ENCODE measurements at places on chromosomes 2 and 18.

- DNase-seq = no peak
These were observed 52.4 kb downstream of the ADI1 start for GRCh38 chr2:3466966-3467365.

DNA sequence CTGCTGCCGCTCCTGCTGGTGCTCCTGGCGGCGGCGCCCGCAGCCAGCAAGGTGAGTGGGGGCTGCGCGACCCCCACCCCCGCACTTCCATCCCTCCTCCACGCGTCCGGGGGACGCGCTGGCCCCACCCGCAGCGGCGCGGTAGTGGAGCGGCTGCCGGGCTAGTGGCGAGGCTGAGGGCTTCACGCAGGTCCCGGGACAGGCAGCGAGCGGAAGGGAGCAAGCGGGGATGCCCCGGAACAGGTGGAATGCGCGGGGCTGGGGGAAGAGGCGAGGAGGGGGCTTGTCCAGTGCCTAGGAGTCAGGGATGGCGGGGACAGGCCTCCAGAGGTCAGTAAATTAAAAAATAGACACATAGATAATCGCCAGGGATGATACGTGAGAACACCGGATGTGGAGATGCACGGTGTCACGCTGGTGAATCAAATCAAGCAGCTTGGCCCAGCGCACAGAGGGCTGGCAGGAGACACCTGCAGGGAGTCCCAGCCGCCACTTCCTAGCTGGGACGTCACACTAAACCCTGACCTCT is 403 bp downstream of the COL4A3 start:
- no peak for DNase-seq

GRCh38 chr2:182694189-182694588 is 21.9 kb upstream of the DNAJC10 start:
- no peak for DNase-seq

DNA sequence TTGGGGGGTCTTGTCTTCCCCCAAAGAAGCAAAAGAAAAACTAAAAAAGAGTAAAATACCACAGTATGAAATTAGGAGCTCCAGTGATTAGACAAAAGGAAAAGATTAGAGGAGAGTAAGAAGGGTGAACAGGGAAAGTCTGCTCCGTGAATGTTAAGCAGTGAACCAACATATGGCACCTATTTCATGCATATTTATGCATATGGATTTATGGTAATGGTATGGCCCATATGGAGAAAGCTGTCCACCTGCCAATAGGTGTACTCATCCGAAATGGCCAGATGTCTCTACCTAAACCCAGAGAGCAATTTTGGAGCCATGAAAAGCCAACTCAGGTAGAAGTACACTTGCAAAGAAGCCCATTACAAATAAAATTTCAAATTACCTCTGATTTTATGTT is 404.0 kb upstream of the RAB6C start:
- no peak for DNase-seq

DNA sequence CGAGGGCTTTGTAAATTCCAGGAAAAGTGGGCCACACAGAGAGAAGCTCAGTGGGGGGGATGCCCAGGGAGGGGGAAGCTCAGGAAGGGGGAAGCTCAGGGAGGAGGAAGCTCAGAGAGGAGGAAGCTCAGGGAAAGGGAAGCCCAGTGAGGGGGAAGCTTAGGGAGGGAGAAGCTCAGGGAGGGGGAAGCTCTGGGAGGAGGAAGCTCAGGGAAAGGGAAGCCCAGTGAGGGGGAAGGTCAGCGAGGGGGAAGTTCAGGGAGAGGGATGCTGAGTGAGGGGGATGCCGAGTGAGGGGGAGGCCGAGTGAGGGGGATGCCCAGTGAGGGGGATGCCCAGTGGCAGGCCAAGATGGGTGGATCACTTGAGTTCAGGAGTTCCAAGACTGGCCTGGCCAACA is 821 bp upstream of the CHRNG start:
- no peak for DNase-seq

- no peak for DNase-seq
These were observed 91.1 kb downstream of the TPO start for GRCh38 chr2:1504311-1504750.

GRCh38 chr2:203238704-203239526 is at the start of gene CYP20A1:
CYP20A1 (plus strand) TSS chr2:203239018; CDS start chr2:203239063, 45 bp downstream.
- peak; percentile 95 for DNase-seq

DNA sequence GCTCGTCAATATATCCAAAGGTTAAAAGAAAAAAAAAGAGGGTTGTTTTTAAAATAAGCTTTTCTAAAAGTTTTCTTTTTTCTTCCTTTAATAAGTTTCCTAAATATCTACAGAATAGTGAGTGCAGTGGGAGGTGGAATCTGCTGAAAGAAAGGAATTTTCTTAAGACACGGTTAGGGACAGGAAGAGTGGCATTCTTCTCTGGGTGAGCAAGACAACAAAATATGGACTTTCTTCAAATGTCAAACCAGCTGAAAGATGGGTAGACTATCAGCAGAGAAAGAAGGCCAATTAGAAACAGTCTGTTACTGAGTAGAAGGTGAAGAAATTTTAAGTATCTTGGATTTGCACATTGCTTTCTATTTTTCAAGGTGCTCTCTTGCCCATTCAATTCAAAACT is 222.7 kb upstream of the PIK3C3 start:
- DNase-seq = no peak

DNA sequence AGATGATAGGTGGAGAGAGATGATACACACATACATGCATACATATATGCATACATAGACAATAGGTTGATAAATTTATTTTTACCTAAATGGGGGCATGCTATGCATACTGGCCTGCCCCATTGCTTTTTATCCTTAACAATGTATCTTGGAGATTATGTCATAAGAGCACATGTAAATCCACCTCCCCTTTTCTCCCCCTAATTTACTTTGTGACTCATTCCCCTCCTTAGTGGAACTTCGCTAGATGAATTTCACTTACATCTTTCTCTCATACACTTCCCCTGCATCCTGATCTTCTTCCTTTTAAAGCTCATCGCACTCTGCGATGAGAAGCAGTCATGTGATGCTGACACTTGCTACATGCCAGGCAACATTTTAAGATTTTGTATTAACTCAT is 223.6 kb downstream of the C1D start:
- DNase-seq = no peak

GRCh38 chr2:236633775-236634560 is 64.3 kb downstream of the ACKR3 start:
- DNase-seq = no peak

DNA sequence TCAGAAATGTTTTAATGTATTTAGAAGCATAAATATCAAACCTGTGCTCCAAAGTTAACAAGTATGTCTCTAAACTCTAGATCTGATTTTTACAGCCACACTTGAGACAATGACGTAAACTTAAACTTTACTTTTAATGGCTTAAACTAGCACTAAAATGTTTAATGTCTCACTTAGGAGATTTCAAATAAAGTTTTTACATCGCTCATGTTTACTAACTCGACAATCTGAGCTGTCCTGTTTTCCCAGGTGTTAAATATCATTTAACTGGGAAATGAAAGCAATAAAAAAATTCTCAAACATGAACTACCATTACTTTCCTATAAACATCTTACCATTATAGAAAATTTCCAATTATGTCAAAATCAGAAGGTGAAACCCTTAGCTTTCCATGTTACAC is 70.2 kb upstream of the FAM124B start:
- no peak for DNase-seq

GRCh38 chr2:187372213-187372612 is 75.8 kb downstream of the CALCRL start:
- DNase-seq = no peak
